ENCODE measurements at places on chromosomes 6 and 20.

DNA sequence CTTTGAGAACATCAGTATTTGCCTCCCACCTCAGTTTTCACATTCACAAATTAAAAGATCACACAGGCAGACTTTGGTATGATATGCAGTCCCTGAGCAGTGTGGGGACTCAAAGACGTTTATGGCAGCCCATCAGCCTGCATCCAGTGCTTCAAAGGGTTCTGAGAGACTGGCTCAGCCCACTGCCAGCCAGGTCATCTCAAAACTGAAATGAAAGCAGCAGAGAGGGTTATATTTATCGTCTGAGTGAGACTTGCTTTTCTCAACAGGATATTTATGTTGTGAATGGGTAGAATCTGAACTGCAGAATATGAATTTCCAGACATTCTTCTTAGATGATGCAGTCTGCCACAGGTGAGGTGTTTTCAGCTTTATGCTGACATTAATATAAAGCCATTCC, 159.8 kb downstream of the NRN1 start:
- DNase-seq: no peak

GRCh38 chr6:31927242-31927862, at the start of gene C2:
Gene C2 (plus strand): TSS chr6:31927717. CDS start chr6:31927753, 36 bp downstream.
- DNase-seq: no peak

GRCh38 chr20:57770852-57771720, 61.3 kb upstream of the PMEPA1 start:
- DNase-seq: no peak

- DNase-seq: no peak
Measured at GRCh38 chr20:8330319-8330784, 198.3 kb downstream of the PLCB1 start.

DNA sequence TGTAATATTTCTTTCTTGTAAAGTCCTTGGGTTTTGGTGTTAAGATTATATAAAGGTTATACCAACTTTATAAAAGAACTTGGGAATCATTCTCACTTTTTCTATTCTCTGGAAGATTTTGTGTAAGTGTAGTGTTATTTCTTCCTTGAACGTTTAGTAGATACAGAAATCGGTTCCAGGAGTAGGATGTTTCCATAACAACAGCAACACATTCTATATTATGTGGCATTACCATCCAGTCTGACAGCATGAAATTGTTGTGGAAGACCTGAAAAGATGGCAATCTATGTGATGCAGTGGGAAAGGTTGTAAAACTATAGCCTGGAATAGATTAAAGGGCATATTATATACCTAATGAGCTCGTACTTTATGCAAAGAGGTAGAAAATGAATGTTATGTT, 13.8 kb downstream of the ECT2L start:
- DNase-seq: no peak

DNA sequence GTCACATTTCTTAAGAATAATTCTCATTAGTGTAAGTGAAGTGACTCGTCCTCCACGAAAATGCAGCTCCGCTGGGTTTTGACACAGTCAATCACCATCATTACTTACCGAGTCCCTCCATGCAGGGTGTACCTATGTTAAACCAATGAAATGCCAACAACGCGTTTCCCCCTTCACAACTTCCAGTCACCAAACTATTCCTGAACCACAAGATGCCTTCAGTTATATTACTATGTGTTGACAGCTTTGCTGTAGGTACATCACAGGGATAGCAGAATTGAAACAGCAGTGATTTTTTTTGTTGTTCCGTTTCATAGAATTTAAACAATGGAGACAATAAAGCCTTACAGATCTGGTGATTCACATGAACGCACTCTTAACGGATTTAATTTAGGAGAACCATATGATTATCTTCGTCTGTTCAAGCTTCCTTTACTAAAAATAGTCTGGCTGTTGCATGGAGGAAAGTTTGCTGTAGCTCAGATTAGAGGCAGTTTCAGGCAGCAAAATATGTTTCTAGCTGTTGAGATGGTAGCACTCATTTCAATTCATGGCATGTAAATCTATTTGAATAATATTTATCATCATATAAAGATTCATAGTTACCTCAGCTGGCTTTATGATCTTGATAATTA, 652.8 kb downstream of the PRKN start:
- DNase-seq: no peak

GRCh38 chr6:41724228-41724580, 11.2 kb downstream of the TFEB start:
- DNase-seq: no peak

DNA sequence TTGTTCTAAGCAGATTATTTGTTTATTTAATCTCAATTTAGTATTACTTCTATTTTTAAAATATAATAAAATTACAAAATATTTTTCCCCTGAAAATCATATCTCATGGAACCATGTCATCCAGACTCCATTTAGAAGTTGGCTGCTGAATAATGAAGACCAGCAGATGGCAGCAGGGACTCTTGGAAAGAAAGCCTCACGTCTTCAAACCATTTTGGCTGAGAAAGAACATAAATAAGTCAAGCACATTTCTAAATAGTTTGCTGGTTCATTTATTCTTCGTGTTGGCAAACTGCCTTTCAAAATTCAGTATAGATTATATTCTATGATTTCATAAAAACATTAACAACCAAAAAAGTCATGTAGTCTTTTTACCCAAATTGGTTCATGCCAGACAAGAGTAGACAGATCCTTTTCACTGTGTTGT, 71.7 kb downstream of the RCAN2 start:
- DNase-seq: no peak

GRCh38 chr6:71250099-71250602, 38.5 kb upstream of the OGFRL1 start:
- DNase-seq: no peak

GRCh38 chr6:168828035-168828434, 387.1 kb downstream of the SMOC2 start:
- no peak for DNase-seq

GRCh38 chr6:39143238-39143930, 28.4 kb upstream of the SAYSD1 start:
- DNase-seq: no peak

- no peak for DNase-seq
Measured at GRCh38 chr6:30443657-30444450, 45.5 kb upstream of the HLA-E start.

- no peak for DNase-seq
Measured at GRCh38 chr6:51614725-51615124, 472.7 kb downstream of the PKHD1 start.

DNA sequence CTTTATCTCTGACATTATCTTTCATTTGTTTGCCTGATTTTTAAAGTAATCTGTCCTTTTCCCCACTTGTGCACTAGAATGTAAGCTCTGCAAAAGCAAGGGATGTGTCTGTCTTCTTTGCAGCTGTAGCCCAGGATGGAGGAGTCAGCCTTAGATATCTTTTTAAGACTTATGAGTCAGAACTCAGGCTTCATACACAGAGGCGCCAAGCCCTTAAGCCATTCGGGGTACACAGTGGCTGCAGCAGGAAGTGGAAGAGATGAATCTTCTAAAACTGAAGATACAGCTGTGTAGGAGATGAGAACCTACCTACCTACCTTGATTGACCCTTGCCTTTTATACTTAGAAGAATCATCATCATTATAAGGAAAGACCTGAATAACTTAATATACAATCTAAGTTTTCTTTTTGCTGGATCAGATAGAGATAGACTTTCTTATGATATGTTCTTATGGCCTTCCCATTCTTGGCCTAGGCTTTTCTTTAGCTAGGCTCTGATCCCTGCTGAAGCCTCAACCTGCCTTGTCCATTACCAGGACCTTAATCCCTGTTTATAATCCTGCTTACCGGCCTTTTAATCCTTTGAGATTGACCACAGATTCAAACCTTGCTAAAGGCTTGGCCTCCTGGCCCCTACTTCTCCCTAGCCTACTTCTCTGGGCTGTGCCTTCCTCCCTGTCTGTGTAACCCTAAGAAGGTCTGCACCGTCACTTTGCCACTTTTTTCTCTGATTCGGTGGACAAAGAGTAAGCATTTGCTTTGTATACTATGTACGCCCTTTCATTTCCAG, 304.5 kb downstream of the PRL start:
- no peak for DNase-seq

GRCh38 chr6:36330366-36330765, 6.3 kb downstream of the BNIP5 start:
- no peak for DNase-seq

GRCh38 chr6:53033764-53034163, 31.4 kb upstream of the FBXO9 start:
- DNase-seq: no peak

DNA sequence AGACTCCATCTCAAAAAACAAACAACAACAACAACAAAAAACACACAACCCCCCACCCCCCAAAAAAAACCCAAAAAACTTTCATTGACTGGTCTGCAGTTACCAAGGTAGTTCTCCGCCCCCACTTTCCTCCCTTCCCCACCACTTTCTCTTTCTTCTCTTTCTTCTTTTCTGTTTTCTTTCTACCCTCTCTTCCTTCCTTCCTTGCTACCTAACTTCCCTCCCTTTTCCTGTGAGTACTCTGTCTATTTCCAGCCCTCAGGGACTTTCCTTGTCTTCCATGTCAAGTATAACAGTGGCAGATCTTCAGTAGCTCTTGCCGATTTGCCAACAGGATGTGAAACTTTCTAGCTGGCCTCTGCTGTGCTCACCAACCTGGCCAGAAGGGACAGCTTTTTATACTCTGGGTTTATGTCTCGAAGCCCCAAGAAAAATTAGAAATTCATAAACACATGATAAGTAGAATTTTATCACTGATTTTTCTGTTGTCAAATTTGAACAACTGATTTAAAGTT, 399.5 kb downstream of the QKI start:
- no peak for DNase-seq

DNA sequence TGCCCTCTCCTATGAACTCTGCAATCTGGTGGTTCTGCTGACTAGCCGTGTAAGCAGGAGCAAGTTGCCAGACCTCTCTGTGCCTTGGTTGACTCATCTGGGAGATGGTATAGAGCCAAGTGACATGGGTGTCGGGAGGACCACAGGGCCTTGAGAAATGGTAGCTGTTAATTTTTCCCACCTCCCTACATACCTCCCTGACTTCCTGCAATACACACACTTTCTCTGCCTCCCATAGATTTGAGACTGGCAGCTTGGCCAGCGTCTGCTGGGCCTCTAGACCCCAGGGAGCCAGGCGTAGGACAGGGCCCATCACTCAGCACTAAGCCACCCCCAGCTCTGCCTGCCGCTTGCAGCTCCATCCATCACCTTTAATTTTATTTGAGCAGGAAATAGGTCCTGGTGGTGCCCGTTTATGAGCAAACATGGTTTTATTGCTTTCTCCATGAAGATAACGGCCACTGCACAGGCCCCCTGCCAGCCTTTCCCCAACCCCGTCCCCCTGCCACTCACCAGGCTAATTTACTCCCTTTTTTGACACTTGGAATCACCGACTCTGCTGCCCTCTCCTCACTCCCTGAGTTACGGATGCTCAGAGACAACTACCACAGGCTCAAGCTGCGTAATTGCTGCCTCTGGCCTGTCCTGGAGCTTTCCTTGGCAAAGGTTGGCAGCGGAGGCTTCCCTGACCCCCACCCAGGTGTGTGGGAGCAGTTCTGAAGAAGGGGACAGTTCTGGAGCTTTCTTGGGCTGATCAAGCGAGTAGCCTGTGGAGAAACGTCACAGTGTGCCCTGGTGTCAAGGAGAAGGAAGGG, 11.1 kb downstream of the GLP1R start:
- DNase-seq: no peak

- no peak for DNase-seq
Measured at GRCh38 chr6:44800171-44800783, 412.8 kb downstream of the CDC5L start.

DNA sequence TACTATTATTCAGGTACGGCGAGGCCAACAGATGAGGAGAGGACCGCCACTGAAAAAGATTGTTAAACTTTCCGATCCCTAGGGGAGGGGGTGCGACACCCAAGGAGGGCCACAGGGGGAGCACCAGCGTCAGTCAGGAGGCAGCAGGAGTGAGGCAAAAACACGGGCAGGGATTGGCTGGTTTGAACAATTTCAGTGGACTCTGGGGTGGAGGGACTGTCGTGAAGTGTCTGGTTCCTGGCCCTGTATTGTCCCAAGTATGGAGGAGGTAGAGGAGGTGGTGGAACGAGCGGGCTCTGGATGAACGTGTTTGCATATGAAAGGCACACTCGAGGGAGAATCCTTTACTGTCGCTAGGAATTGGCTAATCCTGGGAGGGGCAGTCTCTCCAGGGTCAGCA, 32.5 kb upstream of the MCUR1 start:
- no peak for DNase-seq

GRCh38 chr6:106885679-106886078, 88.8 kb downstream of the CD24 start:
- DNase-seq: no peak

- DNase-seq: no peak
Measured at GRCh38 chr6:127458222-127458621, 967 bp downstream of the KIAA0408 start.

DNA sequence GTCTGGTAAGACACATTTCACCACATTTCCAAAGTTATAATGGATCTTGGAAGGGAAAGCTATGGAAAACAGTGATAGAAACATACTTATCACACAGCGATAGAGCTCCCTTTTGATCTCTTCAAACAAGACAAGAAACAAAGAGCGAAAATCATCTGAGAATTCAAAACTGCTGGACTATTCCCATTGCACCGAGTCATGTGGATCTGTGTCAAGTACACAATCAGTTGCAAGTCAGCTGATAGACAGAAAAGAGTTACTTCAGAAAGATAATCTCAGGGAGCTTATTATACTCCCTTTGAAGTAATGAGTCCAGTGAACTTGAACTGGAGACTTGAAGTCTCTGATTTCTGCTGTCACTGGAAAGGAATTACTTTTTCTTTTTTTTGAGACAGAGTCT, 89.7 kb upstream of the GCM1 start:
- DNase-seq: no peak

DNA sequence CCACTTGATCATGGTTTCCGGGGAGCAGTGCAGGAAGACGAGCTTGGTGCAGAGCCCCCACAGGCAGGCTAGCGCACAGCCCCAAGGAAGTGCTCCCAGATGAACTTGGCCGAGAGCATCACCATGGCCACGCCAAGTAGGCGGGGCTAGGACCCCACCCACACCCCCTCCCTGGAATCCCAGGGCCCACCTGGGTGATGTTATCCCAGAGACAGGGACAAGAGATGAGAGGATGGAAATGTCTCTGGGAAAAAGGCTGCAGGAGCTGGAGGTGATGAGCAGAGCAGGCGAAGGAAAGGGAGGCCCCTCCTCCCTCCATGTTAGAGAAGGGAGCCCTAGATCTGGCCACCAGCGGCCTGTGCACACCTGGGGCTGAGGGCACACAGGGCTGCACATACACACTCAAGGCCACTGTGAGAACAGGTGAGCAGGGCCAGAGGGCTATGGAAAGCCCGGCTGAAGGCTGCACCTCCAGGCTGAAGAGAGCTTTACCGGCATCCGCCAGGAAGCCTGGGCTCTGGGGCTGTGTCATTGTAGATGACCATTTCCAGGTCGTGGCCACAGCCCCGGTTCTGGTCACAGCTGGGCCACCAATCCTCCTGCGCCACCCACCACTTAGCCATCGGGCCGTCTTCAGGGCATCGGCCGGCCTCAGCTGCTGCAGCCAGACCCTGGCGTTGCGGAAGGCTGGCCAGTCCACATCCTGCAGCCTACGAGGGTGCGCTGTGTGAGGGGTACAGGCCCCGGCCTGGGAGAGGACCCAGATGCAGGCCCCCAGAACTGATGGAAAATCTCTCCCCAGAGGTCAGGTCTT, 24.9 kb downstream of the NPEPL1 start:
- DNase-seq: no peak

Data from stimulated activated CD8-positive, alpha-beta memory T cell treated with anti-CD3 and anti-CD28 coated beads, Interleukin-12 subunit alpha, Interleukin-12 subunit beta, amount 100 ng/mL, for 4 hours (primary cell).